ENCODE measurements at places on chromosomes 1 and 21.

DNA sequence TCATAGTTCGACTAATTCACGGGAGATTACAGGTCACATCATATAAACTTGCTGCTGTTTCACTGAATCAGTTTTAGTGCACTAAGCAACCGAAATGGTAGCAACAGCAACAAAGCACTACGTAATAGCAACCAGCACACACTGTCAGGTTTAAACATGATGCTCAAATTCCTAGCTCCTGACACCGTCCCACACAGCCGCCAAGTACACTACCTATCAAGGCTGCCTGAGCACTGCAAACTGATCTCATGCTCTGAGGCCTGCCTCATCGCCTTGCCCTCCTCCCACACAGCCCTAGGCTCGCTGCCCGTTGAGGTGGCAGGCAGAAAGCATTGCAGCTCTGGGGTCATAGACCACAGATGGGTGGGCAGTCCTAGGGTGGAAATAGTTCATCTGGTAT is 12.4 kb downstream of the LAMC2 start:
- no peak for DNase-seq

DNA sequence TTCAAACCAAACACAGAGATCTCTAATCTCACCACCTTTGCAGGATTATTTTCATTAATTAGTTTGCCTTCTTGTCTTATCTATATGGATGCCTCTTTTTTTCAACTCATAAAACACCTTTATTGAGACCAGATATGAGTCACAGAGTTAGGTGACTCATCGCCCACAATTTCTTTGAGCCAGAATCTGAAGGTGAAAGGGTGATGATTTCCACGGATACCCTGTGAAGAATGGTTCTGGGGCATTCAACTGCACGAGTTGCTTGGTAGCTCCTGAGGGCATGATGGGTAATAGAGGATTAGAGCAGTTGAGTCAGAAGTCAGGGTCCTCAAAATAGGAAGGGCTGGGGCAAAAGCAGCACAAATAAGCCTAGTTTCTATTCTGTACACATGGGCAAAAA is 128.2 kb downstream of the TBX19 start:
- DNase-seq, result peak; percentile 54

- DNase-seq, result no peak
Measured at GRCh38 chr1:74334147-74334546, 99.0 kb downstream of the TNNI3K start.

DNA sequence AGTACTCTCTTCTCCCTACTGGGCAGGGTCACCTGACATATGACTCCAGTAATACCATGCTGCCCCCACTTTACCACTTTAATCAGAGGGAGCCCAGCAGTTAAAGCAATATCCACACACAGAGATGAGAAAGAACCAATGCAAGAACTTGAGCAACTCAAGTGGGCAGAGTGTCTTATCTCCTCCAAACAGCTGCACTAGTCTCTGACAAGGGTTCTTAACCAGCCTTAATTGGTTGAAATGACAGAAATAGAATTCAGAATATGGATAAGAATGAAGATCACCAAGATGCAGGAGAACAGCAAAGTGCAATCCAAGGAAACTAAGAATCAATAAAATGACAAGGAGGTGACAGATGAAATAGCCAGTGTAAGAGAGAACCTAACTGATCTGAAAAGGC is 91.0 kb downstream of the KCNT2 start:
- no peak for DNase-seq

- no peak for DNase-seq
Measured at GRCh38 chr21:44344541-44345183, 5.5 kb upstream of the CFAP410 start.

DNA sequence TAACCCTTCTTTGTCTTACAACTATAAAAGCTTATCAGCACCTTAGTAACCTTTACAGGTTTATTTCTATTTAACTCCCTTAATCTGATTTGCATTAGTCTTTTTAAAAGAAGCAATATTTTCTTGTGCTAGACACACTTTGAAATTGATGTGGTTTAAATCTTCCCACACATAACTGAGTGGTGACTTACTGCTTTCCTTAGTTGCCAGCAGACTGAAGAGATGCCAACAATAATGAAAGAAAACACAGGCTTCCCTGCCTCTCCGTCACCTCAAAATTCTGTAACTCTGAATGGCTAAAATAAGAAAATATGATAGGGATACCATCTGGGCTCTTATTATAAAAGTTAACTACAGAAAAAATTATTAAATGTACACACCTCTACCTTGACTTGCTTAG is 196.8 kb downstream of the PTBP2 start:
- no peak for DNase-seq

DNA sequence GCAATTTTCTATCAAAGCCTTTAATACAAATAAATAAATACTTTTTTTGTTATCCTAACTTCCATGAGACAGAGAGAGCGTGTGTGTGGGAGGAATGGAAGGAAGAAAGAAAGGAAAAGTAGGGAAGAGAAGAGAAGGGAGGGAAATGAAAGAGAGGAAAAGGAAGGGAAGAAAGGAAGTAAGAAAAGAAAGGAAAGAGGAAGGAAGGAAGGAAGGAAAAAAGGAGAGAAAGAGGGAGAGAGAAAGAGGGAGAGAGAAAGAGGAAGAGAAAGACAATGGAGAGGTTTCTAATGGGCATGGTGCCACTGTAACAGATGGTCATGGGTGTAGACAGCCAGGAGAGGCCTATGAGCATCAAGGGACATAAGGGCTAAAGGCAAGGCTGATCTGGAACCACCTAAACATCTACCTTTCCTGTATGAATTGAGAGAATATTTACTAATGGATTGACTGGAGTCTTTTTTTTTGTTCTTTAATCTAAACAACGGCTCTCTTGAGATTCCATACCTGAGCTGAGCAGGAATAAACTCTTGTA is 234.9 kb downstream of the PTPRC start:
- no peak for DNase-seq

GRCh38 chr1:175155473-175155856 is 37.1 kb downstream of the KIAA0040 start:
- DNase-seq, result no peak

- no peak for DNase-seq
Measured at GRCh38 chr1:240682166-240682858, 70.4 kb upstream of the GREM2 start.

GRCh38 chr1:33762962-33763361 is 100.9 kb upstream of the HMGB4 start:
- no peak for DNase-seq

GRCh38 chr1:112808861-112809684 is 93.9 kb upstream of the PPM1J start:
- peak; percentile 37 for DNase-seq

GRCh38 chr1:23469372-23469982 is 14.5 kb downstream of the ASAP3 start:
- no peak for DNase-seq

GRCh38 chr1:81160696-81161095 is 640.0 kb upstream of the ADGRL2 start:
- DNase-seq, result no peak

DNA sequence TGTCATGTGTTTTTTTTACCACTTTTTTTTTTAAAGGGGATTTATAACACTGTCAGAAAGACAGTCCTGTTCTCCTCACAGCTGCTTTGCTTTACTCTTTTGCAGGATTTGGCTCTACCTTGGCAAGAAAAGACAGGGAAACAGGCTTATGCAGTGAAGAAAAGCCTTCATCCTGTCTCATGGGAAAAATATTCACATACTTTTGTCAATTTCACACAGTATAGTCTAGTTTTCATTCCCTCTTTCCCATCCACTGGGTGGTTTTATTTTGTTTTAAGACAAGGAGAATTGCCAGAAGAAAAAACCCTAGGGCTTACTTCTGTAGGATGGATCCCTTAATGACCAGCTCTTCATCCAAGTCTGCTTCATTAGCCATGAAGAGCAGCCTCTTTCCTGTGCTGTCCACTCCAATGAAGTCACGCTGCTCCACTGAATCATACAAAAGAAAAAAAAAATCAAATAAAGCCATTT is 60.0 kb downstream of the EIF2B3 start:
- no peak for DNase-seq

DNA sequence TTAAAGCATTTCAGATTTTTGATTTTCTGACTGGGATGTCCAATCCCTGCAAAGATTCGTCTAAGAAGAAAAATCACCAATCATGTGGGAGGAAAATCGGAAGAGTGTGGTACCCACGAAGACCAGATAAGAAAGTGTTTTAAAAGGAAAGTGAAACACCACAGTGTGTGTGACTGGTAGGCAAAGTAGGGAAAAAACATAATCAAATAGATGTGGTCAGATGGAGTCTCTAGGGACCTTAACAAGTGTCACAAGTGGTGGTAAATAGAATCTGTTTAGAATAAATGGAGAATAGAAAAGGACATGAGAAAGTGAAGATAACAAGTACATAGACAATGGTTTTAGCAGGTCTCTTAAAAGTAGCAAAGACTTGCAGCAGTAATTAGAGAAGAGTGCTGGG is 154.6 kb downstream of the SLC30A10 start:
- DNase-seq, result no peak

DNA sequence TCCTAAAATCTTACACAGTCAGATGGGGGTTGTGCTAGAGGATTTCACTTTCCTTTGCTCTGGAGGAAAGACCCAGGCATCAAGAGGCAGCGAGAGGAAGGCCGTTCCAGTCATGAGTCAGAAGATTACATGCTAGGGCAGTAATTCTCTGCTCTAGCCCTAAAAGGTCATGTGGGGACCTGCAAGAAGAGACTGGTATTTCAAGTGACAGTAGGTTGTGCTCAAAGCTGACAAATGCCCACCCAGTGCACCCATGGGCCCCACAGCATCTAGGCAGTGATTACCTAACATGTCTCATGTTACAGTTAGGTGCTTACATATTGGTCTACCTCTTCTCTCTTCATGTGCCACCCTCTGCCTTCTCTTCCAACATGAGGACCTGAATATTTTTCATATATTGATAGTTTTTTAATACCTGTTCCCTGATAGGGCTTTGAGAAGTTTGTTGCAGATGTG is 99.7 kb upstream of the BEND5 start:
- no peak for DNase-seq

GRCh38 chr1:21436488-21437340 is 3.2 kb upstream of the NBPF3 start:
- DNase-seq, result no peak

GRCh38 chr1:43554444-43554992 is 23.8 kb downstream of the PTPRF start:
- no peak for DNase-seq

GRCh38 chr1:174301295-174302077 is 142.2 kb downstream of the RABGAP1L start:
- no peak for DNase-seq

- DNase-seq, result no peak
Measured at GRCh38 chr1:150564051-150564991, 15.1 kb downstream of the MCL1 start.

DNA sequence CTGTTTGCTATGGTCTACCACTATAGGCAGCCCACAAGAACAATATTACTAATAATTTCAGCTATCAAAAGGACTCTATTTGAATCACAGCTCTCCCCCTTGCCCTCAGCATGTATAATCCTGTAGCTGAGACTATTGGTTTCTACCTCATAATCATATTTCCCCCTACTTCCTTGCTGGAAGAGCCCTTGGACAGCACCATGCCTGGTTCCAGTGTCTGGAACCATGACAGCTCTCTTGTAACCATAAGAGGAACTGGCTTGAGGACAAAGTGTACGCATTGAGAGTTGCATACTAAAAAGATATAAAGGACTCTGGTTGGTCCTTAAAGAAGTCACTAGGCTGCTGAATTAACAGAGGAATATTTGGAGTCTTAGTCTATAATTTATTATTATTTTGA is 110.7 kb upstream of the ZRANB2 start:
- no peak for DNase-seq

- DNase-seq, result no peak
Measured at GRCh38 chr1:204751480-204751879, 65.9 kb upstream of the LRRN2 start.

DNA sequence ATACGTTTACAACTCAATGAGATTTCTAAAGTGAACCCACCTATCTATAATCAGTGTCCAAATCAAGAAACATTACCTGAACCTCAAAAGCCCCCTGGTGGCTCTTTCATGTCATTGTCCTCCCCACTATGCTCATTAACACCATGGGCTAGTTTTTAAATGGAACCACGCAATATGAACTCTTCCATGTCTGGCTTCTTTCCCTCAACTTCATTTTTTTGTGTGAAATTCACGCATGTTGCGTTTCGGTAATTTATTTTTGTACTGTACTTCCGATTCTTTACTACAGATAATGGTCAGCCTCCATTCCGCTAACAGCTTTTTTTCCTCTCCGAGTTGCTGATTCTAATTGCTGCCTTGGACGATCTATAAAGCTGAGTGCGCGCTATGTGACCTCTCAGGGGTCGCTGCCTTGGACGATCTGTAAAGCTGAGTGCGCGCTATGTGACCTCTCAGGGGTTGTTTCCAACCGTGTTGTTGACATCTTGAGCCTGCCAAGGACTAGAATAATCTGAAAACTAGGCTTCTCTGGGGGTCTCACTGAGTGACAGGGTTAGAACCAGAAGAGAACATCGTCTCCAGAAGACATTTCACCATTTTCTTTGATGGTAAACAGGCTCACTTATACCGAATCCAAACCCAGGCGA is 1.1 kb upstream of the CACYBP start:
- DNase-seq, result no peak

DNA sequence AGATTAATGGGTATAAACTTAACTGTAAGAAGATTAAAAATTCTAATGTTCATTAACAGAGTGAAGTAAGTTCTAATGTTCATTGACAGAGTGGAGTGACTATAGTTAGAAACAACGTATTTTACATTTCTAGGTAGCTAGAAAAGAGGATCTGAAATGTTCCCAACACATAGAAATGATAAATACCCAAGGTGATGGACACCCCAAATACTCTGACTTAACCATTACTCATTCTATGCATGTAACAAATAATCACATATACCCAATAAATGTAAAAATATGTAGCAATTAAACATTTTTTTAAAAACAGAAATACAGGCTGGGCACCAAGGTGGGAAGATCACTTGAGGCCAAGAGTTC is 62.1 kb downstream of the ABL2 start:
- no peak for DNase-seq

GRCh38 chr1:45945426-45945825 is 142.0 kb downstream of the MAST2 start:
- DNase-seq, result no peak

DNA sequence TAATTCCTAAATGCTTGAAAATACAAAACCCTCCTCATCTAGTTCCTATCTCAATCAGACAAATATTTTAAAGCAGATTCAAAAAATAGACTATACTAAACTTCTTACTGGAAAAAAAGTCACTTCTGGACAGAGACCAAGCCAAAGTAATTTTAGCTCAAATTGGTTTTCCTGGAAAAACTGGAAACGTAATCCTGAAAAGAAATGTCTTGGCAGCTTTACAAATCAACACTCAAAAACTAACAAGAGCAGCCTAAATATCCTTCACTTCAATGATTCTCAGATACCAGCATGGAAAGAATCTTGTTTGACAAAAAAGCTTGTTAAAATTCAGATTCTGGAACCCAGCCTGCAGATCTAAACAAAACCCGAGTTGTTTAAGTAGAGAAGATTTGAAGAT is 9.1 kb upstream of the GPR88 start:
- DNase-seq, result no peak

DNA sequence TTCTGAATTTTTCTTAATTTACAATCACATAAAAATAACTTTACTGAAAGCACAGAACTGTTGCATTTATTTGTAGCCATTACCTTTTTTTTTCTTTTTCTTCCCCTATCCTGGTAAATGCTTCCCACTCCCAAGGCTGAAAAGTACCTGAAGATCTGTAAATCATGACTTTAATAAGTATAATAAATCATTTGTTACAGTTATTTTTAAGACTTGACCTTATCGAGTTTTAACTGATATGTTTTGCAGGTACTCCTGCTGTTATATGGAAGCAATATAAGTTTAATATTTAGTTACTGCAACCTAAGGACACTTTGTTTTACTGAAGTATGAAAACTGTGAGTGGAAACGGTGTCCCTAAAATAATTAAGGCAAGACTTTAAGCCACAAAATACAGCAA is 142.6 kb downstream of the TTLL7 start:
- DNase-seq, result no peak

Data from activated CD4-positive, alpha-beta T cell treated with anti-CD3 and anti-CD28 coated beads for 1 hour (primary cell).